Stimulated activated CD4-positive, alpha-beta T cell treated with anti-CD3 and anti-CD28 coated beads, Interleukin-2, amount 100 ng/mL, for 24 hours (primary cell): ENCODE measurements at places on chromosomes 2 and 18.
A peak's percentile ranks its signal among the peaks of the same experiment; 100 is the strongest.

GRCh38 chr2:212037062-212037461 is 501.5 kb downstream of the ERBB4 start:
- no peak for DNase-seq

GRCh38 chr18:64090876-64091275 is 58.0 kb downstream of the LINC00305 start:
- no peak for DNase-seq

- peak; percentile 58 for DNase-seq
These were observed 11.3 kb downstream of the STK17B start for GRCh38 chr2:196160101-196160500.

GRCh38 chr2:4965556-4966320 is 726.4 kb upstream of the SOX11 start:
- DNase-seq = no peak

DNA sequence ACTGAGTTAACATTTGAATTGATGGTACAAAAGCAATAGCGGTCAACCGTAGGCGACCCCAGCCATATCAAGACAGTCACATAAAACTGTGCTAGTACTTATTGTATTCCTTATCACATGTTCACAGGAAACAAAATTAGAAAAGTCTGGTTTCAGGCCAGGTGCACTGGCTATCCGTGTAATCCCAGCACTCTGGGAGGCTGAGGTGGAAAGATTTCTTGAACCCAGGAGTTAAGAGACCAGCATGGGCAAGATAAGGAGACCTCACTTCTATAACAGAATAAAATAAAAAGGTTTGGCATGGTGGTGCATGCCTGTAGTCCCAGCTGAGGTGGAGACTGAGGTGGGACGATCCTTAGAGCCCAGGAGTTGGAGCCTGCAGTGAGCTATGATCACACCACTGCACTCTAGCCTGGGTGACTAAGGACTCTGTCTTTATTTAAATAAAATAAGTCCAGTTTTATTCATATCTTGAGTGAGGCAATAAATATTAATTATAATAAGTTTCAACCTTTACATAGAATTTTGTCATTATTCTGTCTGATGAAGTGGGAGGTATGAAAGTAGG is 84.1 kb upstream of the RGPD4 start:
- DNase-seq = no peak

- DNase-seq = no peak
These were observed 114.7 kb upstream of the STON1 start for GRCh38 chr2:48414980-48415835.
